ENCODE measurements at places on chromosomes 6 and 20. TPM values are rescaled to one million over a fixed set of nuclear protein-coding genes. Genes with fewer than 3 reads are reported as not detected.

Gene PDE10A
- total RNA-seq = 27.8 TPM

Gene HLA-DMB
- 0.44 TPM for total RNA-seq

Gene NR2E1
- 0.13 TPM for total RNA-seq

Gene FAM83B
- total RNA-seq = not detected

Gene WFDC12
- total RNA-seq = not detected

Gene PDYN
- not detected for total RNA-seq

Gene BPIFB1
- 0.10 TPM for total RNA-seq

Gene JAG1
- 21.2 TPM for total RNA-seq

Gene ZBTB24
- total RNA-seq = 21.5 TPM

Gene BEND6
- total RNA-seq = 8.0 TPM

Gene SMIM26
- 54.6 TPM for total RNA-seq

Gene PAK5
- not detected for total RNA-seq

Gene ELOVL4
- total RNA-seq = 0.41 TPM

Gene PPP1R3G
- 0.44 TPM for total RNA-seq

Gene HLA-A
- 397 TPM for total RNA-seq

Gene TUBB2B
- 22.7 TPM for total RNA-seq

Measured in Panc1 (cell line).